ENCODE measurements at places on chromosomes 3 and 15.

DNA sequence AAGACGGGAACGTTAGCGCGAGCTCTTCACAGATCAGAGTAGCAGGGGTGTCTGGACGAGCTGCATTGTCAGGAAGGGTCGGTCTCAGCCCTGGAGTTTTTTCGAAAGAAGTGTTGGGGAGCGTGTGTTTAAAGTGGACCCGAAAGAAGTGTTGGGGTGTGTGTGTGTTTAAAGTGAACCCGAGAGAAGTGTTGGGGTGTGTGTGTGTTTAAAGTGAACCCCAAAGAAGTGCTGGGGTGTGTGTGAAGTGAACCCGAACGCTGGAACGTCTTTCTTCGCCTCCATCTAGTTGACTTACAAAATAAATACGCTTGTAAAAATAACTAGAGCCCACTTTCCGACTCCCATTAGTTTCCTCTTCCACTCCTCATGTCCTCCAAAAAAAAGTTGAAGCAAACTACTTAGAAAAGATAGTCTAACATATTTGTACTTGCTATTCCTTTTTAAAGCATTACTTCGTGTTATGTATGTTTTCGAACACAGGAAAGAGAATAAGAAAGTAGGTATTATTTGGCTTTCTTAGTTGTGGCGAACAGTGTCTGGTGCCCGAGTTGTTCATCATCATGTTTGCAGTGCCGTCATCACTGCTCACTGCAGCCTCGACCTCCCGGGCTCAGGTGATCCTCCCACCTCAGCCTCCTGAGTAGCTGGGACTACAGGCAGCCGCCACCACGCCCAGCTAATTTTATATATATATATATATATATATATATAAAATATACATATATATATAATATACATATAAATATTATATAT is 1.0 kb downstream of the LRCH3 start:
- DNase-seq: no peak

GRCh38 chr3:17982211-17982880 is 239.9 kb upstream of the TBC1D5 start:
- DNase-seq: no peak

- DNase-seq: no peak
These were observed 36.7 kb downstream of the SRP14 start for GRCh38 chr15:40002295-40002694.

- DNase-seq: no peak
These were observed at the start of gene BHLHE40 for GRCh38 chr3:4979428-4980228. Gene BHLHE40, plus strand, starts transcription at chr3:4979437. Its CDS starts 282 bp downstream, at chr3:4979719.

DNA sequence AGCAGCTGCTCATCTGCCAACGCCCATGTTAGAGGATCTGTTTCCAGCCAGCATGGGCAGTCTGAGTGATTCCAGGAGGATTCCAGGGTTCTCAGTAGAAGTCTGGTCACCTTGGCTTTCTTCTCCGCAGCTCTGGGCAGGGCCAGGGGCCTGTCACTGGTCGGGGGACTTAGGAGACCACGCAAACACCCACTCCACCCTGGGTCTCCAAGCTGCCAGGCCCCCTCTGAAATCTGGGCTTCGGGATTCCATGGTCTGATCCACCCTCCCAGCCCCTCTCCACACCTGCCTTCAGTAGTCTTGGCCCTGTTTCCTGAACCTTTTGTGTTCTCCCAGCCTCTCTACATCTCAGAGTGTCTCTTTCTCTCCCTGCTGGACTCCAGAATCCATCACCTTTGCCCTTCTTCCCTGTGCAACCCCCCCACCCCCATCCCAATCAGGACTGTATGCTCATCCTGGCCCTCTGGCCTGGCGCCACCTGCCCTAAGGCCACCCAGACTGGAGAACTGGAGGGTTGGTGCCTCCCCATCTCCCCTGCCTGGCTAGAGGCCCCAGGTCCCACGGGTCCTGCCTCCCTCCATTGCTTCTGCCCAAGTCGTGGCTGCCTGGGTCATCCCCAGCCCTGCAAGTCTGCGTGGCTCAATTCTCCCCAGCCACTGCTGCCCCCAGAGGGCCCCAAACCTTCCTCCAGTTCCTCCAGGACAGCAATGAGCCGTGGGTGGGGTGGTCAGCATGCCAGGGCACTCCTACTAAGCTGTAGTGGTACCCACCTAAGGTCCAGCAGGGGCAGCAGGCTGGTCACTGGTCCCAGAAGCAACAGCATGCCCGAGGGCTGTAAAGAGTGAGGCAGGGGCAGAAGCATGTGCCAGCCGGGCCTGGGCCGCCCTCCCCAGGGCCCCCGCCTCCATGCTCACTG is 102.8 kb downstream of the TBC1D2B start:
- DNase-seq: no peak

DNA sequence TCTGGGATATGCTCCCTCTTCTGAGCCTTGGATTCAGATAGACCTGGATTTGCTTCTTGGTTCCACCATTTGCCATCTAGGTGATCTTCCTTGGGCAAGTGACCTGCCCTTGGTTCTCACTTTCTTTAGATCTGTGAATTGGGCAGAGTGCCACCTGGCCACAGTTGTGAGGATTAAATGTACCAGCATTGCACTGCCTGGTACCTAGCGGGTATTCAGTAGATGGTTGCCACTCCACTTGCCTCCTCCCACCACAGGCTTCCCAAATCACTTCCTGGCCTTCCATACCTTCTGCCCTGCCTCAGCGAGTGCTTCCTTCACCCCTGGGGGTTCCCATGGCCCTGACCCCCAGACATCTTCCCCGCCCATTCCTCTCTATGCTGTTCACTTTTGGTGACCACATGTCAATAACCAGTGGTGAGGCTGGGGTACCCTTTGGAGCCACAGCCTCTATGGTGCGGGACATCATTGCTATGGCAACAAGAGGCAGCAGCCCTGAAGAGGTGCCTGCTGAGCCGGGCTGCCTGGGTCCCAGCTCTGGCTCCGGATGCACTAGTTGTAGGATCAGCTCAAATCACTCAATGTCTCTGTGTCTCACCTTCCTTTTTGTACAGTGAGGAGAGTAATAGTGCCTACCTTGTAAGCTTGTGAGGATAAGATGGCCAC is 40.5 kb downstream of the CMTM7 start:
- DNase-seq: no peak

DNA sequence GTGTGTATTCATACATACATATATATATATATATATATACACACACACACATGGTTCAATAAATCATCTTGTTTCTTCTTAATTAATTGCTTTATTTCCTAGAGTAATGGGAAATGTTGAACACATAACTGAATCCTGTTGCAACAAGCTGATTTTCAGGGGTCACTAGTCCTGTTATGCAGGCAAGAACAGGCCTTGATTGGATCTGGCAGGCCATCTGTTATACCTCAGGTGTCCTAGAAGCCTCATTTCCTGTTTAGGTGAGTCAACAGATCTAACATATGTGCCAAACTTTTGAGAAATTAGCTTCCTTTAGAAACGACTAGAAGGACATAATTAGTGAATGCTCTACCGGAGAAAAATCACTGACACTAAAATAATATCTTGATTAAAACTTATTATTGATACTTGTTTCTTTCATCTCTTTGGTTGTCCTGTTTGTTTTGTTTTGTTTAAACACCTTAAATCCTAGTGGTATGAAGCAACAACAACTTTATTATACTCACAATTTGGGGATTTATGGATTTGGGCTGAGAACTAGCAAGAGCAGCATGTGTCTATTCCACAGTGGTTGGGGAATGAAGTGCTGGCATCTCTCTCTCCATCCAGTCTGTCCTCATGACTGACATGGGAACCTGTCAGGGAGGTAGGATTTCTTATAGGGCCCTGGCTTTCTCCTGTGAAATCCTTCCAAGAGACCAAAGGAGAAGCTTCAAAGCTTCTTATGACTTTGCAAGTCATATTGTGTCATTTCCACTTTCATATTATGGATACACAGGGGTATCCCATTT is 552.6 kb downstream of the NSUN3 start:
- DNase-seq: no peak

DNA sequence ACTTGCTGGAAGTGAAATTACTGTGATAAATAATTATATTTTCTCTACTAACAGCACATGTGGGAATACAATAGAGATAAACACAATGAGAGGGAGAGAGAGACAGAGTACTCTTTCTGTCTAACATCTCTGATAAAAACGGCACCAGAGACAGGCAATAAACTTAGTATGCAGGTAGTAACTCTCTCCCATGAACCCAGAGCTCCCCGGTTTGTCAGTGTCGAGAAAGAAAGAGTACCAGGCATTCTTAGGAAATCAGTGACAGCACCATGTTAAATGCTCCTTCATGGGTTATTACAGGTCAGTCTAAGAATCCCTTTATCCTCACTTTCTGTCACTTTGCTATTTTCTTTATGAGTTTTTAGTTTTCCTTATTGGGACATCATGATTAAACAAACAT is 110.7 kb upstream of the EPHA3 start:
- DNase-seq: no peak

GRCh38 chr15:75732177-75732808 is 19.6 kb upstream of the CSPG4 start:
- no peak for DNase-seq

- DNase-seq: no peak
These were observed 46.2 kb downstream of the CCDC12 start for GRCh38 chr3:46930166-46930944.
